ENCODE measurements at places on chromosomes 7 and 10.
A peak's percentile ranks its signal among the peaks of the same experiment; 100 is the strongest.

GRCh38 chr7:34136698-34137097 is 231.4 kb downstream of the BMPER start:
- DNase-seq, result no peak

DNA sequence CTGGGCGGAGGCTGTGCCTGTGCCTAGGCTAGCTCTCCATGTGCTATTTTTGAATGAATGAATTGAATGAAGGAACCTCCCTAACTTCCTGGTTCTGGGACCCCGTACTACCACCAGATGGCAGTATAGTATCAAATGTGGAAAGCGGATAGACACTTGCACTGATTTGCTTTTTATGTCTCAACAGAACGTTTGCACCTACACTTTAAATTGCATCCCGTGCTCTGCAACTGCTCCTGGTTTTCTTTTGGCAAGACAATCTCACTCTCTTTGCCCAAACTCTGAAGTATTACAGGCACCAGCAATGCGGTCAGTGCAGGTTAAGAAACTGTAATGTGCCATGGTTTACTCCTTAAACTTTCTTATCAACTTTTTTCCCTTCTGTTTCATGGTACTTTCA is 6.5 kb downstream of the FZD8 start:
- peak; percentile 53 for DNase-seq

DNA sequence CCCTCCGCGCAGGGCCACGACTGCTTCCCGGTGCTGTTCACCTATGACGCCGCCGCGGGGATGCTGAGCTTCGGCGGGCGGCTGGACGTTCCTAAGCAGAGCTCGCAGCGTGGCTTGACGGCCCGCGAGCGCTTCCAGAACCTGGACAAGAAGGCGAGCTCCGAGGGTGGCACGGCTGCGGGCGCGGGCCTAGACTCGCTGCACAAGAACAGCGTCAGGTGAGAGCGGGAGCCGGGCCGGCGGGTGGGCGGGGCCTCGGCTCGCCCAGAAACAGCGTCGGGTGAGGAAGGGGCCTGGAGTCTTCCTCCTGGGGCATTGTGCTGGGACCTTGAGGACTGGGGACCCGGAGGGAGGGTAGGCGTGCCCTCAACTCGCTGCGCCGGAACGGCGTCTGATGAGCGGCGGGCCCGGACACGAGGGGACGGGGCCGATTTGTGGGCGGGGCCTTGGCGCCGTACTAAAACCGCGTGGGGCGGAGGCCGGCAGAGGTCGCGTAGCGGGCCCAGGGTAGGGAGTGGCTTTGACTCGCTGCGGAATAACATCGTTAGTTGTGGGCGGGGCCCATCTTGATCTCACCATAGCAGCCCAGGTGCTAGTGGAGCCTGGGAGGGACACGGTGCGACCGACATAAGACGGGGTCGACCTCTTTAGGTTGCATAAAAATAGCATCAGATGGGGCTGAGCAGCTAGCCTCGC is 15.6 kb downstream of the PDAP1 start:
- DNase-seq, result peak; percentile 85

GRCh38 chr7:106009503-106010226 is 46.6 kb downstream of the CDHR3 start:
- DNase-seq, result peak; percentile 90

GRCh38 chr7:37349979-37350590 is 98.6 kb downstream of the ELMO1 start:
- no peak for DNase-seq
